ENCODE measurements at places on chromosomes 3 and 15. TPM values are rescaled to one million over a fixed set of nuclear protein-coding genes. Genes with fewer than 3 reads are reported as not detected.

MKRN2OS gene
- polyA plus RNA-seq, result 0.70 TPM

LRRIQ4 gene
- polyA plus RNA-seq, result not detected

CPA3 gene
- polyA plus RNA-seq, result 1.1 TPM

SRGAP3 gene
- polyA plus RNA-seq, result 24.1 TPM

ADIPOQ gene
- 7.3 TPM for polyA plus RNA-seq

CA12 gene
- 0.83 TPM for polyA plus RNA-seq

SPESP1 gene
- polyA plus RNA-seq, result 3.1 TPM

SEMA3G gene
- polyA plus RNA-seq, result 18.7 TPM

STRIT1 gene
- polyA plus RNA-seq, result 24.2 TPM

DRD3 gene
- not detected for polyA plus RNA-seq

MYRIP gene
- 0.83 TPM for polyA plus RNA-seq

COL6A6 gene
- polyA plus RNA-seq, result 83.1 TPM

PARP16 gene
- polyA plus RNA-seq, result 11.9 TPM

DUOXA2 gene
- polyA plus RNA-seq, result not detected

CLDN11 gene
- 1.7 TPM for polyA plus RNA-seq

TRPM1 gene
- not detected for polyA plus RNA-seq

MASP1 gene
- polyA plus RNA-seq, result 5.4 TPM

STXBP5L gene
- not detected for polyA plus RNA-seq

SCAANT1 gene
- polyA plus RNA-seq, result 1.1 TPM

ZNF80 gene
- polyA plus RNA-seq, result 0.09 TPM

CCDC9B gene
- polyA plus RNA-seq, result 22.2 TPM

CILP gene
- 20.6 TPM for polyA plus RNA-seq

SCN11A gene
- polyA plus RNA-seq, result 4.0 TPM

CYP1A2 gene
- polyA plus RNA-seq, result not detected

GP9 gene
- polyA plus RNA-seq, result 0.30 TPM

UROC1 gene
- polyA plus RNA-seq, result 0.14 TPM

SLC9A9 gene
- polyA plus RNA-seq, result 14.0 TPM

ACSBG1 gene
- 0.44 TPM for polyA plus RNA-seq

C3orf20 gene
- 0.08 TPM for polyA plus RNA-seq

OXSR1 gene
- 33.6 TPM for polyA plus RNA-seq

ZNF197 gene
- 15.0 TPM for polyA plus RNA-seq

STRC gene
- polyA plus RNA-seq, result 0.58 TPM

CCDC54 gene
- polyA plus RNA-seq, result 3.8 TPM

TAGLN3 gene
- 3.7 TPM for polyA plus RNA-seq

PTX3 gene
- polyA plus RNA-seq, result 10.1 TPM

OIP5 gene
- 3.4 TPM for polyA plus RNA-seq

CORO2B gene
- polyA plus RNA-seq, result 4.7 TPM

PCBP4 gene
- 64.7 TPM for polyA plus RNA-seq

TMED3 gene
- polyA plus RNA-seq, result 28.4 TPM
